ENCODE measurements at places on chromosomes 5 and 9.

- no peak for DNase-seq
These were observed 64.0 kb upstream of the TUSC1 start for GRCh38 chr9:25742256-25742655.

GRCh38 chr5:173691931-173692330, 75.5 kb upstream of the BOD1 start:
- no peak for DNase-seq

GRCh38 chr5:173202266-173202875, 32.6 kb downstream of the NKX2-5 start:
- DNase-seq = no peak

DNA sequence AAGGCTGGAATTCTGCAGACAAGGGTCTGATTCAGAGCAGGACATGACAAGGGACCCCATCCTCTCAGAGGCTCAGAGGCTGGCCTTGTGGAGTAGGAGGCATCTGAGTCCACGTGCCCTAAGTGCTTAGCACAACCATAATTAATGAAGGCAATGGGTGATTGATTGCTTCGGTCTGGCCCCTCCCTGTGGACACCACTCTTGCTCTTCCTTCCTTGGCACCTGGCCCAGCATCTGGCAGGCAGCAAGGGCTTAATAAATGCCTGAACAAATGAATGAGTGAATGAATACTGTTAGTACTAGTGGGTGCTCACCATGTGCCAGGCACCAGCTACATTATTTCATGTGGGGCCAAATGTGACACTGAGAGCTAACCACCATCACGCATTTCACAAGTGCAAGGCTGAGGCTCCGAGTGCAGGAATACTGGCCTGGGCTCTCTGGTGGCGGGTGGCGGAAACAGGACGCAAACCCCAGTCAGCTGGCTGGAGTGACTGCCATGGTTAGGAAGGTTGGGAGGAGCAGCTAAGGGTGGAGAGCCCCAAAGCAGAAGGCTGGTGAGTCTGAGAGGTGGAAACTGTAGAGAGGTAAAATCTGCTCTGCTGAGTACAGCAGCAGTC, 53.6 kb downstream of the ASS1 start:
- peak; percentile 19 for DNase-seq

DNA sequence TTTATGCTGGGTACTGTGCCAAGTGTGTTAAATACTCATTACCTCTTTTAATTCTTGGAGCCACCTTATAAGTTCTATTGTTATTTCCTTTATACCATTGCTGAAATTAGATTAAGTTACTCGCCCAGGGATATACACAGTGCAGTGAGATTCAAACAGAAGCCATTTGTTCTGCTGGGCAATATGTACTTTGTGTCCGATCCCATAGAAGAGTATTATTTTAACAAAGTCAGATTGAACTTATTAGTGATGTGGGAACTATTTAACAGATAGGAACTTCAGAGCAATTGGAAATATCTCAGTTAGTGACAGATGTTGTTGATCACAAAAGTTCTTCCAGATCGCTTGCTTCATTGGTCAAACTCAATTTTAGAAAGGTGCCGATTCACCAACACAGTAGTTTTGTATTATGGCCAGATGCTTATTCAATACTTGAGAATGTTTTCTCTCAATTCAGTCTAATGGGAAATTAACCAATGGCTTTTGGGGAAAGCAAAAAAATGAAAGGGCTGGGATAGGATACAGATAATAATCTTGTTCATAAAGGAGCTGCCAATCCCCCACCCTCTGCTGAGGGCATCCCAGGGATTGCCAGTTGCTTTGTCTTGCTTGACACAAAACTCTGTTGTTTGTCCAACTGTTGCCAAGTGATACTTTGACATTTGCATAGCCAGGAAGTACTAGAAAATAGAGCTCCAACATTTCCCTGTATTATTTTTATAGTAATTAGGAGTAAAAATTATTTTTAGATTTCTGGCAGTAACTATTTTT, 94.8 kb upstream of the SEMA6A start:
- no peak for DNase-seq

DNA sequence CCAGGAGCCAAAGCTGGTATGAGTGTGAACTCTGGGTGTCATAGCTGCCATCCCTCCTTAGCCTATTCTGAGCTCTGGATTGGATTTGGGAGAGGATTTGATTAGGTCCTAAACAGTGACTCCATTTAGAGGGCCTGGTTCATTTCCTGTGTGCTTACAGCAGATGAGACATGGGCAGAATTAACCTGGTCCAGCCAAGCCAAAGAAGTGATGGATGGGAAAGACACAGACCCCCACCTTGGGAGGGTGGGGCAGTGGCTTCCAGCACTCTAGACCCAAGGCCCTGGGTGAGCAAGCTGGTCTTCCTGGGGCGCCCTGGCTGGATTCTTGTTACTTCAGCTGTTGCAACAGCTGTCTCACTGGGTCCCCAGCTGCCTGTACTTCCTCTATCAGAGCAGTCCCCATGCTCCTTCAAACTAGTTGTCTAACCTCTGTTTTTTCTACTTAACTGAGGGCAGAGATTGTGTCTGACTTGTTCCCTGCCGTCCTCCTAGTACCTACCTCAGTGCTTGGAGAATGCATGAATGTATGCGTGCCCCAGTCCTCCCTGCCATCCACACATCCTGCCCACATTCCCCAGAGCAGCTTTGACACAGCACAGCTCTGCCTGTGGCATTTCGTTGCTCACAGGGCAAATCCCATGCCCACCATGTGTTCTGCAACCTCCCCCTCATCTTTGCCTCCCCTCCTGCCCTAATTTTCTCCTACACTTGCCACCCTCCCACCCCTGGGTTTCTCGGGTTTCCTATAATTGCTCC, 115.9 kb downstream of the RGS3 start:
- peak; percentile 50 for DNase-seq

DNA sequence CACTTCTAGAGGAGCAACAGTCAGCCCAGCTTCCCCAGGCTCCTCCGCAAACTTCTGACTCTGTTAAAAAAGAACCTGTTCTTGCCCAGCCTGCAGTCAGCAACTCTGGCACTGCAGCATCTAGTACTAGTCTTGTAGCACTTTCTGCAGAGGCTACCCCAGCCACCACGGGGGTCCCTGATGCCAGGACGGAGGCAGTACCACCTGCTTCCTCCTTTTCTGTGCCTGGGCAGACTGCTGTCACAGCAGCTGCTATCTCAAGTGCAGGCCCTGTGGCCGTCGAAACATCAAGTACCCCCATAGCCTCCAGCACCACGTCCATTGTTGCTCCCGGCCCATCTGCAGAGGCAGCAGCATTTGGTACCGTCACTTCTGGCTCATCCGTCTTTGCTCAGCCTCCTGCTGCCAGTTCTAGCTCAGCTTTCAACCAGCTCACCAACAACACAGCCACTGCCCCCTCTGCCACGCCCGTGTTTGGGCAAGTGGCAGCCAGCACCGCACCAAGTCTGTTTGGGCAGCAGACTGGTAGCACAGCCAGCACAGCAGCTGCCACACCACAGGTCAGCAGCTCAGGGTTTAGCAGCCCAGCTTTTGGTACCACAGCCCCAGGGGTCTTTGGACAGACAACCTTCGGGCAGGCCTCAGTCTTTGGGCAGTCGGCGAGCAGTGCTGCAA, 72.8 kb downstream of the NUP214 start:
- no peak for DNase-seq

- DNase-seq = no peak
These were observed 43.1 kb downstream of the NIPBL start for GRCh38 chr5:36919650-36920049.

DNA sequence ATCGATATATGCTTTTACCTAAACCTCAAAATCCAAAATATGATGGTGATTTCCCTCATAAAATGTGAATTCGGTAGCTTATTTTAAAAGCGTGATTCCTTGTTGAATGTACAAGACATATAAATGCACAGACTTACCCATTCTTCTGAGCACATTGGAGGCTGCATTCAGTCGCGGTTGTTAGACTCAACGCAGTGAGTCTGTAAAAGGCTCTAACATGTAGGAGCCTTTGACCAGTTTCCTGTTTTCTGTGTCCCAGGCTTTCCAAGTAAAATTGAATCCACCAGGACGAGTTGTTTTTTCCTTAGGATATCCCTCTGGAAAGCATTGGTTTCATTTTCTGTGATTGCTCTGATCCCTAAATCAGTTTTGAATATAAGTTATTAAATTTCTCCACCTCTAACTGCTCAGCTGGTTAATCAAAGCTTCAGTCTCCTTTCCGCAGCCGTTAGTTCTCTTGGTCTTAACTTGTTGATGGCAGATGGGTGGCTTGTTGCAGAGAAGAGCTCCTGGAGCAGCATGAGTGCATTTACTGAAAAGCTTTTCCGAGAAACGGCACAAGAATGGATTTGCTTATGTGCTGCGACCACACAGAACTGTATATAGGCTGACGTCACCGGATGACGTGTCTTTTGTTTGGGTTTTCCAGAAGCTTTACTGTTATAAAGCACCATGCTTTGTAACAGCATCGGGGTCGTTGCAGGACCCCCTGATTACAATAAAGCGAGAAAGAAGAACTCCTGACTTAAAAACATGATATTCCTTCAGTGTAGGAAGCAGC, at the start of gene LRRTM2:
LRRTM2 (minus strand) TSS at position 565 of the 781 bp plus-strand sequence; CDS start at position 141, 424 bp downstream.
- peak; percentile 92 for DNase-seq

GRCh38 chr9:130340011-130340410, 74.5 kb downstream of the HMCN2 start:
- DNase-seq = peak; percentile 24

GRCh38 chr5:73797132-73797510, 171.1 kb downstream of the ARHGEF28 start:
- peak; percentile 67 for DNase-seq

DNA sequence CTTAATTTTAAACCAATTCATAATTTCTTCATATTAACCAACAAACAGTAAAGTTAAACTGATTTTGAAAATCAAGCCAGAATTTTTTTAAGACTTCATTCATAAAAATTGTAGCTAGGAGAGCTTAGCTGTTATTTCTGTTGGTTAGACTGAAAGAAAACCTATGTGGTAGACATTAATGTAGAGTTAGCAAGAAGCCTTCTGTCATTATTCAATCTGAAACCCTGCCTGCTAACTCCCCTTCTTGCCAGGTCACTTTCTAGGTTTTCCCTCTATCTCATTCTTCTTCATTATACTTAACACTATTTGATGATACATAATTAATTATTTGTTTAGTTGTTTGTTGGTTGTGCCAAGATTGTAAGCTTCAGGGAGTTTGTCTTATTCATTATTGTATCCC, 304.3 kb upstream of the MEF2C start:
- DNase-seq = no peak

- DNase-seq = no peak
These were observed 47.9 kb downstream of the ADGRV1 start for GRCh38 chr5:90606539-90606938.

DNA sequence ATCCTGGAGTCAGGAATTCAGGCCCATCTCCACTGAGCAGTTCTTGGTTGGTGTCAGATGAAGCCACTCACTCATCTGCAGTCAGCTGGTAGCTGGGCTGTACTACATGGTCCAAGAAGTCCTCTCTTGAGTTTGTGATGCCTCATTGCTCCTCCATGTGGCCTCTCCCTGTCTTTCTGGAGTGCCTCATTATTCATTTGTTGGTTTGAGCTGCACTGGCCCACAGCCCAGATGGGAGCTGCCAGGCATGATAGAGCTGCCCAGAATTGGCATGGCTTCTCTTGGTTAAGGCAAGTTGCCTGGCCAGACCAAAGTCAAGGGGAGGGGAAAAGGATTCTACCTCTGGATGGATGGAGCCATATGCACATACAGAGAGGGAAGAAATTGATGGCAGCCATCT, 8.0 kb downstream of the PTCD2 start:
- peak; percentile 68 for DNase-seq

GRCh38 chr5:52603778-52604554, 183.8 kb upstream of the ITGA1 start:
- DNase-seq = no peak

GRCh38 chr5:655406-655805, 37.7 kb downstream of the TPPP start:
- no peak for DNase-seq

- DNase-seq = no peak
These were observed 16.8 kb upstream of the PCSK5 start for GRCh38 chr9:75873712-75874111.

DNA sequence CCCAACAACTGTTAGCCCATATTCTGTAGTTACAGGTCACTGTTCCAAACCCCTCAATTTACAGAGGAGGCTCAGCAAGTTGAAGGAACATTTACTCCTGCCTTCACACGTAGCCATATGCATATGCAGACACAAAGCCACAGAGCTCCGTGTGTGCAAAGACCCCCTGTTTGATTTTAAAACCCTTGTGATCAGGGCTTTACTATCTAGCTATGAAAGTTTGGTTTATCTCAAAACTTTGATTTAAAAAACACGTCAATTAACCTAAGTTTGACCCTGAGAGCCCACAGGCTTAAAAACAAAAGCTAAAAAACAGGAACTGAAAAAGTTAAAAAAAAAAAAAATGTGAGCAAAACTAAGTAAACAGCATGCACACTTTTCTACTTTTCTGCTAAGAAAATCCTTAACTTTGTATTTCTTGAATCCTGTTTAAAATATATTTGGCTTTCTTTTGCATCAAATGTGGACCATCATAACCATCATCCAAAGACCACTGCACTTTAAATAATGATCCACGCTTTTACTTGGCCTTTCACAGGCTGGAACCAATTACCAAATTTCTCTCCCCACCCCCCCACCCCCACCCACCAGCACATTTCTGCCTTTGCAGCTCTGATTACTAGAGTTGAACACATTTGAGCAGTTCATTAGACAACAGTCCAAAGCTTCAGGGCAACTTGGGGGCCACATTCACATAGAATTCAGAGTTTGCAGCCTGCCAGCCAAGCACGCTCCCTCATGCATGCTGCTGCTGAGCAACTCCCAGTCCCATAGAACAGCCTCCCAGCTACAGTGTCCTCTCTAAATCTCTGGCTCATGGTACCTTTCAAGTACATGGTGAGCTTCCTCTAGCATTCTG, 128.8 kb upstream of the MAP3K1 start:
- DNase-seq = no peak

- peak; percentile 71 for DNase-seq
These were observed 661.4 kb upstream of the KLF4 start for GRCh38 chr9:108150736-108151586.

DNA sequence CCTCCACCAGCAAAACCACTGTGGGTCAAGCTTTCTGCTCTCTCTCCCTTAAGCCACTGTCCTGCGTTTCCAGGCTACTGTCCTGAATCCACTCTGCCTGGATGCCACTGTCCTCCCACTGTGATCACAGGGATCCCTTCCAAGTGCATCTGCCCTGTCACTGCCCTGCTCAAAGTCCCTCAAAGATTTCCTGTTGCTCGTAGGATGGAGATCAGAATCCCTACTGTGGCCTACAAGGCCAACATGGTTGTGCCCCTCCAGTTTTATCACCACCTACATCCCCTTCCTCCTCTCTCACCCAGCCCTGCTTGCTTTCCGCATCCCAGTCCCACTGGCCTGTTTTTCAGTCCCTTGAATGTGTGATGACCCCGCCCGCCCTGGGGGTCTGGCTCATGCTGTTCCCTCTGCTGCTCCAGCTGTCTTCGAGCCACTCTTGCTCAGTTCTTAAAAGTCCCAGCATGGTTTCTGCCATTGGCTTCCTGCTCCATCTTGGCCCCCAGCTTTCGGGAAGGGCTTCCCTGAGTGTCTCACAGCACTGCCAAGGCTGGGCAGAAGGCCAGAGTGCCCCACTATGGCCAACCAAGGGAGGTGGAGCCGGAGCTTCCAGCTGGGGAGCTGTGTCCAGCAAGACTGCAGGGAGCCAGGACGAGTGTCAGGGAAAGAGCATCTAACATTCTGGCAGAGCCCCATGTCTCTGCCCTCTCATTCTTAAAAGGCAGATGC, 12.9 kb upstream of the FRRS1L start:
- DNase-seq = no peak

- DNase-seq = no peak
These were observed 3.3 kb downstream of the OR2Y1 start for GRCh38 chr5:180736536-180736935.

Measured in GM23248 (cell line).